CD4-positive, CD25-positive, alpha-beta regulatory T cell (primary cell): ENCODE measurements at places on chromosomes 2 and 18.

- no peak for DNase-seq
These were observed 106.8 kb downstream of the BCL11A start for GRCh38 chr2:60446413-60447267.

GRCh38 chr18:26540043-26540628, 8.2 kb downstream of the KCTD1 start:
- DNase-seq, result no peak

- no peak for DNase-seq
These were observed 6.1 kb upstream of the KYNU start for GRCh38 chr2:142871396-142871795.

DNA sequence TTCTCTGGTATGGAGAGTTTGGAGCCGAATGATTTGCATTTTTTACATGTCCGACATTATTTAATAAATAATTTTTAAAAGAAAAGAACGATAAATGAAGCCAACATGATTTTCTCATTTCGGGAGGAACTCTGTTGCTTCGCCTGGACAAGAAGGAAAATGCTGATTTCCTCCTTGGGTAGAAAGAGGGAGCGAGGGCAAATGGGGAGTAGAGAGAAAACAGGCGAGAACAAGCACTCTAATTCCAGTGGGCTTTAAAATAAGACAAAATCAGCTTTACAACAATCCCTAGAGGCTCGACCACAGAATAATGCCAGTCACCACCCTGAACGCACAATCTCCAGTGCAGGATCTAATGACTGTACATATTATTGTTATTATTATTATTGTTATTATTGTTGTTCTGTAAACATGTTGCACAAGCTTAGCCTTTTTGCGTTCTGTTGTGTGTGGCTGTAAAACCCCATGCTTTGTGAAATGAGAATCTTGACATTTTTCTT, 3.7 kb downstream of the DLX1 start:
- DNase-seq, result no peak

- DNase-seq, result no peak
These were observed 135.2 kb downstream of the RTN4 start for GRCh38 chr2:54915101-54915500.

DNA sequence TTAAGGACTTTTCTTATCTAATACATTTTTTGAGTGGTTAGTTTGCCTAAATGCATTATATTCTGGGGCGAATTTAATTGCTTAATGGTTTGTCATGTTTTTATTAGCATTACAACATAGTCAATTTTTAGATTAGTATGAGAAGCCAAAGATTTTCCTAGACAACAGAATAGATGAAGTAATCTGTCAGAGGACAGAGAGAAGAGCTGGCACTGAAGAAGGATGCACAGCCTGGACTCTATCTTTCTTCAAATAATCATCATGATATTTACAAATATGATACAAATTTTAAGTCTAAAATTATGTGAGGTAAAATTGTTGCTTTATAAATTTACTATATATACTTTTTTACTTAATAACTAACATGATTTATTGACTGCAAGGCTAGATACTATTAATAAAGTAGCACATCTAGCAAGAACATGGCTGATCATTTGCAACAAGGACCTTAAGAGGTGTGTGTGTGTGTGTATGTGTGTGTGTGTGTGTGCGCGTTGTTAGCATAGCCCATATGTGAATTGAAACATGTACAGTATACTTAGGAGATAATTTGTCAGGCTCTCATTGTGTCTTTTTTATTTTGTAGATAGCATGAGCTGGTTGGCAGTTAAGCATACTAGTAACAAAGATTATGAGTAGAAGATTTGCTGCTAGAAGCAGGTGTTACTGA, 752.2 kb downstream of the DCDC2C start:
- no peak for DNase-seq
